Cerebellum (tissue), 4 donors: ENCODE measurements at places on chromosomes 1 and 21. TPM values are rescaled to one million over a fixed set of nuclear protein-coding genes. Genes with fewer than 3 reads are reported as not detected.

Gene HCRTR1
- 0.64 TPM for total RNA-seq

Gene VANGL2
- 17.2 TPM for total RNA-seq

Gene SPRR2G
- not detected for total RNA-seq

Gene CACNA1S
- total RNA-seq, result 0.09 TPM

Gene MRPS21
- total RNA-seq, result 33.3 TPM

Gene OPRD1
- 0.36 TPM for total RNA-seq

Gene SERTAD4
- total RNA-seq, result 8.3 TPM

- DNase-seq, result no peak
Measured at GRCh38 chr1:194929357-194929756, 1678.9 kb downstream of the KCNT2 start.

GRCh38 chr1:242522304-242522945 lies 2.1 kb downstream of the PLD5 start:
- no peak for DNase-seq

DNA sequence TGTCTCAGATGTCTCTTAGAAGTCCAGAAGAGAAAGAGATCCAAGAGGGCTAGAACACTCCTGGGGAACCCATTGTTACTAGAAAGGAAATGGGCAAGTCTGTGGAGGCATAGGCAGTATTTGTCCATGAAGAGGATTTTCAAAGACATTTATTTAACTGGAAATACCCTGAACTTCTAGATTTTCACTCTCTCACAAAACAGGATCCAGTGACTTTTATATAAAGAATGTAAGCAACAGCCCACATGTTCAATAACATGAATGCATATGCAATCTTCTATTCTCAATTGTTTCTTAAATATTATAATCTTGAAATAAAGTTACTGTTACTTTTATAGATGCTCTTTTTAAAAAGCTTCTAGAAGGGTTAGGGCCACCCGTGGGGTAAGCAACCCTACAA lies 53.4 kb downstream of the TBX15 start:
- DNase-seq, result no peak

GRCh38 chr1:27137544-27138075 lies 17.3 kb downstream of the SLC9A1 start:
- no peak for DNase-seq

- no peak for DNase-seq
Measured at GRCh38 chr1:92556350-92556749, 69.6 kb upstream of the GFI1 start.

DNA sequence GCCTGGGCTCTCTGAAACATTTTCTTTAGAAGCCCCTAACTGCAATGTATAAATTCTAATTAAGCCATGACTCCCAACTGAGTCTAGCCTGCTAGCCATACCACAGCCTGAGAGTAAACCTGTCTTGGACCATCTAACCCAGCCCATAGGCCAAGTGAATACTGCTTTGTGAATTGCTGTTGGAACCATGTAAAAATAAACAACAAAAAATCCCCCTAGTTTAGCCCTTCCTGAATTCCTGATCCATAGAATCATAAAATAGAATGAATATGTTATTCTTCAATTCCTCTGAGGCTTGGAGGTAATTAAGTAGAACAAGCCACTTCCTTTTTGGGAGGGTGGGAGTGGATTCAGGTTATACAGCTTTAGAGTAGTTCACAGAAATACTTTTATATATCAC lies 1496.4 kb downstream of the MRPL39 start:
- DNase-seq, result no peak

DNA sequence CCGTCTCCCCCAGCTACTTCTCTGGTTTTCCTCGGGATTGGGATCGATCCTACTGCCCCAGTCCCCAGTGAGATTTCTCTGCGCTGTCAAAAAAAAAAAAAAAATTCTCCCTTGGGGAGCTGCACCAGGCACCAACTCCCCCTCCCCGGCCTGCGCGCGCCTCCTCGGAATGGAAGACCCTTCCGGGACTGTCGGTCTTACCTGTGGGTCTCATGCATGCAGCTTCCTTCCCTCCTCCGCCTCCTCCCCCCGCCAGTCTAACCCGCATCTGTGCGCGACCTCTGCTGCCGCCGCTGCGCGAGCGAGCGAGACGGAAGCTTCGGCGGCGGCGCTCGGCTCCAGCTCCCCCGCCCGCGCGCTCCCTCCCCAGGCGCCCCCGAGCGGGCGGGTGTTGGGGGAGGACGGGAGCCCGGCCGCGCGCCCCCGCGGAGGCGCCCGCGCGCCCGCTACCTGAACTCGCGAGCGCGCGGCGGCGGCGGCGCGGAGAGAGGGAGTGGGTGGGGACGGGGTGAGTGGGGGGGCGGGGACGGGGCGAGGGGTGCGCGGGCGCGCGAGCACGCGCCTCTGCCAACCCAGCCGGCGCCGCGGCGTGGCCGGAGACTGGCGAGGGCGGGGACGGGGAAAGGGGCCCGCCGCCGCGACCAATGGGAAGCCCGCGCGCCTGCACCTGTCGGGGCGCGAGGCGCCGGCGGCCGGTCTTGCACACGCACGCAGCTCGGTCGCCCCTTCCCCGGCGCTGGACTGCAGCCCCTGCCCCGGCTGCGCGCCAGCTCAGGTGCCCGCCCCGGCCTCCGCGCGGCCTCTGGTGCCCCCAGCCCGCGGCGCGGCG lies at the start of gene SUSD4:
Gene SUSD4 (minus strand): TSS at position 321 of the 829 bp plus-strand sequence. CDS start 751 bp downstream, outside the sequence.
- DNase-seq, result peak; percentile 89

GRCh38 chr1:204076891-204077290 lies 4.0 kb downstream of the SOX13 start:
- no peak for DNase-seq

DNA sequence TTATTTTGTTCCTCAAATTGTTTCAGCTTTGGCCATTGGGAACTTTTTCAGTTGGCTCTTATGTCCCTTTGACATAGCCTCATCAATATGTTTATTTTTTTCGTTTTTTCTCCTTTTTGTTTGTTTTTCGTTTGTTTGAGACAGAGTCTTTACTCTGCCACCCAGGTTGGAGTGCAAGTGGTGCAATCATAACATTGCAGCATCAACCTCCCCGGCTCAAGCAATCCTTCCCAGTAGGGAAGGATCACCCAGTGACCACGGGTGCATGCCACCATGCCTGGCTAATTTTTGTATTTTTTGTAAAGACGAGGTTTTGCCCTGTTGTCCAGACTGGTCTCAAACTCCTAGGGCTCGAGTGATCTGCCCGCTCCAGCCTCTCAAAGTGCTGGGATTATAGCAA lies 8.1 kb downstream of the POLR3GL start:
- DNase-seq, result no peak
